ENCODE measurements at places on chromosomes 2 and 18.
A peak's percentile ranks its signal among the peaks of the same experiment; 100 is the strongest.

- DNase-seq, result no peak
These were observed 211.0 kb downstream of the KCNE4 start for GRCh38 chr2:223262946-223263345.

- DNase-seq, result no peak
These were observed 153.0 kb upstream of the ID2 start for GRCh38 chr2:8528863-8529262.

- no peak for DNase-seq
These were observed 873.8 kb downstream of the SUCLG1 start for GRCh38 chr2:83585250-83585649.

DNA sequence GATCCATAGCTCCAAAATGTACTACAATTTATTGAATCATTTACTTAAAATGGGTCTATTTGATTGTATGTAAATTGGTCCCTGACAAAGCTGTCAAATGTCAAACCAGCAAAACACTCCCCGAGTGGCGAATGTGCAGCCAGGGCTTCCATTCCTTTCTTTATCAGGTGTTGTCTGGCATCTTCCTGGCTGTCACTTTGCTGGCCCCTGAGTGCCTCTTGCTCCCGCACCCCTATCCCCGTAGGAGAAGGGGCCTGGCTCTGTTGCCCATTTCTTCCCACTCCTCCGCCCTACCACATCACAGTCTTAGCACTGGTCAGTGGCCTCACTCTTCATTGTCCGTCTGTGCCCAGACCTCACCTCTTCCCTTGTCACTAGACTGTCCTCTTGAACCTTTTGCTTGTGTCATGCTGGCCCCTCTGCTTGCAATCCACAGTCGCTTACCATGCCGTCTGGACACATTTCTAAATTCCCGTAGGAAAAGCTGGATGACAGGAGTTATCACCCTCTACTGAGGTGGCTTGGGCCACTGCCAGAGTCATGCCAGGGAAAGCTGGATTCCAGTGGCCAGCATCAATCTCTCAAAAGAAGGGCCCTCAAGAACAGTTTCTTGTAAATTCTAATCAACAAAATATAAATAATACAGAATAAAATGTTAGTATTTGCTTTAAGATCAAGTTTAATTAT, 15.4 kb downstream of the UBE2F start:
- no peak for DNase-seq

DNA sequence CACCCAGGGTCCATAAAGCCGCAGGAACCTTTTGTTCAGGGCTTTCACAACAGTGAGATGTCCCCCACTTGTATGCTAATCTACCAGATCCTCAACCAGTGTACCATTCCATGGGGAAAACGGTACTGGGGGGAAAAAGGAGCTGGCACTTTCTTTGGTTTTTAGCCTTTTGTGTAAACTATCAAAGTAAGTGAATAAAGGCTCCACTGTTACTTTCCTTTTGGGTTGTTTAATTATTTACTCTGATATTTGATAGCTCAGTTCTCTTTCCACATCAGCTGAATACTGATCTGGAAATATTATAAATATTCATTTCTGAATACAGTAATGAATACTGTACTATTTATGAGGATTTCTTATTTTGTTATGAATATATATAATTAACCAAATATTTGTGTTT, 20.3 kb downstream of the HADHA start:
- no peak for DNase-seq

- DNase-seq, result no peak
These were observed 5.0 kb upstream of the GBX2 start for GRCh38 chr2:236173036-236173728.

DNA sequence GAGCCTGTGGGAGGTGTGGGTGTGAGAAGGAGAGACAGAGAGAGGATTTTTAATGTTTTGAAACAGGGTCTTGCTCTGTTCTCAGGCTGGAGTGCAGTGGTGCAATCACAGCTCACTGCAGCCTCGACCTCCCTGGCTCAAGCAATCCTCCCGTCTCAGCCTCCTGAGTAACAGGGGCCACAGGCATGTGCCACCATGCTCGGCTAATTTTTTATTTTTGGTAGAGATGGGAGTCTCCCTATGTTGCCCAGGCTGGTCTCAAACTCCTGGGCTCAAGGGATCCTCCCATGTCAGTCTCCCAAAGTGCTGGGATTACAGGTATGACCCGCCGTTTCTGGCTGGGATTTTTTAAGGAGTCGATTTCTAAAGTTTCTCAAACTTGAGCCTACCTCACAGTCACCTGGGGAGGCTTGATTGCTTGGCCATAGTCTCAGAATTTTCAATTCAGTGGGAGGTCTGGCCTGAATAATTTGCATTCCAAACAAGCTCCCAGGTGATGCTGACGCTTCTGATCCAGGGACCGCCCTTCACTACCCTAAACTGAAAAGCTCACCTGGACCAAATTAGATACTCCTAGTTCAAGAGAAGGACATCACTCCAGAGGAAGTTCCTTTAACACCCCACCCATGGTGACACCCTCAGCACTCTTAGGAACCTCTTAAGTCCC, 70.8 kb upstream of the SLC1A4 start:
- DNase-seq, result no peak

GRCh38 chr2:203594541-203594940, 59.4 kb upstream of the RAPH1 start:
- no peak for DNase-seq

- DNase-seq, result peak; percentile 87
These were observed 47.7 kb upstream of the POMC start for GRCh38 chr2:25215948-25216679.

DNA sequence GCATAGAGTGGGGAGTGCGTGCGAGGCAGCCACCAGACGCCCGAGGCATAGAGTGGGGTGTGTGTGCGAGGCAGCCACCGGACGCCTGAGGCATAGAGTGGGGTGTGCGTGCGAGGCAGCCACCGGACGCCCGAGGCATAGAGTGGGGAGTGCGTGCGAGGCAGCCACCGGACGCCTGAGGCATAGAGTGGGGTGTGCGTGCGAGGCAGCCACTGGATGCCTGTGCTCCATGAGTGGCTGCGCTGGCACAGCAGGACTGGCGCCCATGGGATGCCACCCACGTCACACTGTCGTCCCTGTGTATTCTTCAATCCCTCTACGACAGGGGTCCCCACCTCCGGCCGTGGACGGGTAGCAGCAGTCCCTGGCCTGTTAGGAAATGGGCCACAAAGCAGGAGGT, 221.9 kb downstream of the HDAC4 start:
- DNase-seq, result no peak

- DNase-seq, result no peak
These were observed 191.9 kb upstream of the TCF4 start for GRCh38 chr18:55779691-55780585.

GRCh38 chr2:144331674-144332355, 188.1 kb downstream of the ZEB2 start:
- DNase-seq, result no peak

GRCh38 chr18:657311-658000, at the start of gene TYMS:
Gene TYMS (plus strand): TSS chr18:657653. CDS start chr18:657743, 90 bp downstream.
- peak; percentile 79 for DNase-seq

GRCh38 chr18:5894611-5895298, 567 bp downstream of the TMEM200C start:
- no peak for DNase-seq

DNA sequence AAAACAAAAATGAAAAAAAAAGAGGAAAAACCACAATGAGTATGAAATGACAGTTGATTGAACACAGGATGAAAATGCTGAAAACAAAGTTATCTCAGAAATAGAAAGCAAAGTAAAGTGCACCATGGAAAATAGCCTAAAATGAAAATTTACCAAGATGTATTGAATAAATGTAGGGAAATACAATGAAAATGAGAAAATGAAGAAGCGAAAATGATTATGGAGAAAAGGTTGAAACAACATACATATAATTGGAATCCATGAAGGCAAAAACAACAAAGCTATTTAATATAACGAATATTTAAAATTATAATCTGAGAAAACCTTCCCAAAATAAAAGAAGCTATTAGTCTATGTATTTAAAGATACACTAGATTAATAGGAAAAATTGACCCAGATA, 147.4 kb downstream of the TMEM18 start:
- no peak for DNase-seq

DNA sequence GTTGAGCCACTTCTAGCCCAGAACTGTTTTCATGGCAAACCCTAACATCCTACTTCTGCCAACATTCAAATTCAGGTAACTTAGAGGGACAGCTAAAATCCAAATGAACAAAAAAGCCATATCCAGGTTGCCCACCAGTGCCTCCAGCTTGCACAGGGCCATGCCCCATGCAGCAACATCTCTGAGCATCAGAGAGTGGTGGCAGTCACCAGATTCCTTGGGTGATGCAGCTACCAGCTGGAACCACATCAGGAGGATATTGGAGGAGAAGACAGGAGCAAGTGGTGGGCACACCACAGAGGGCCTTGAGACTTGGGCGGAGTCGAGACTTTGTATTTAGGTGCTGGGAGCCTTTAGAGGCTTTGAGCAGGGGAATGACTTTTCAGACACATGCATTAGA, 50.5 kb downstream of the SDC1 start:
- DNase-seq, result no peak

DNA sequence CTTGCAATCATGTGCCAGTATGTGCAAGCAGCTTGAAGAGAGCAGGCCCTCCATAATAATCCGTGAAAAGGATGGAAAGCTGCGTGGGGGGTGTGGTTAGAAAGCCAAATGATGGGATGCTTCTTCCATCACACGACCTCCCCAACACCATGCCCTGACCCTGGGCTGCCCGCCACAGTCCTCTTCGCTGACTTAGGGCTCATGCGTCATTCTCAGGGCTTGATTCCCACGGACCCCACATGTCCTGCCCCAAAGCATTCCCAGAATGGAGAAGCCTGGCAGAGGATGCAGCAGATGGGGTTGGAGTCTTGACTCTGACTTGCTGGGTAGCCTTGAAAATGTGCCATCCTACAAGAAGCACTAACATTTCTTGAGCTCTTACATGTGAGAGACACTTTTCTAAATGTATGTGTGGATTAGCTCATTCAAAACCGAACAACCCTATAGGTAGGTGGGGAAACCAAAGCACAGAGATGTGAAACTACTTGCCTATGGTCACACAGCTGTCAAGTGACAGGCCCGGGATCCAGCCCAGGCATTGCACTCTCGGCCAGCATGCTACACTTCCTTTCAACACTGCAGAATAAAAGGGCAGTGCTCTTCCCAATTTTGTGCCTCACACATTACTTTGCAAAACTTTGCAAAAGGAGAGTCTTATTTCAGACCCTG, 3.7 kb downstream of the TNS1 start:
- DNase-seq, result no peak

- DNase-seq, result no peak
These were observed 27.6 kb downstream of the STAT1 start for GRCh38 chr2:190986221-190986953.

- no peak for DNase-seq
These were observed 108.7 kb downstream of the ZBTB7C start for GRCh38 chr18:48300463-48300961.

DNA sequence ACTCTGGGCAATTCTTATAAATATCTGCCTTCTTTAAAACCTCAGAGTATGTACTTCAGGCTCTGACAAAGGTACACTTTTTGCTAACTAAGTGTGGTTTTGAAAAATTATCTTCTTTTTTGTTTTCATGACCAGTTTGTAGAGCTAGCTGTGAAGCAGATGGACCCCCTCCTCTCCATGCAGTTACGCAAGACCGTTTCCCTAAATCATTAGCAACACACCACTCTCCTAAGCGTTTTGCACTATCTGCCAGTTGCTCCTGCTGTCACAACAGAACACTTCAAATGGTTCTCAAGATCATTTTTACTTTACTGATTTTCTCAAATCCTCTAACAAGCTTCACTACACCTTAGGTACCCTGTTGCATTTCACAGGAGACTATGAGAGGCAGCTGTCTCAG, 53.3 kb downstream of the GULP1 start:
- DNase-seq, result no peak

GRCh38 chr2:59713577-59713976, 839.9 kb downstream of the BCL11A start:
- no peak for DNase-seq

GRCh38 chr18:58298251-58299134, 254.5 kb downstream of the NEDD4L start:
- no peak for DNase-seq

DNA sequence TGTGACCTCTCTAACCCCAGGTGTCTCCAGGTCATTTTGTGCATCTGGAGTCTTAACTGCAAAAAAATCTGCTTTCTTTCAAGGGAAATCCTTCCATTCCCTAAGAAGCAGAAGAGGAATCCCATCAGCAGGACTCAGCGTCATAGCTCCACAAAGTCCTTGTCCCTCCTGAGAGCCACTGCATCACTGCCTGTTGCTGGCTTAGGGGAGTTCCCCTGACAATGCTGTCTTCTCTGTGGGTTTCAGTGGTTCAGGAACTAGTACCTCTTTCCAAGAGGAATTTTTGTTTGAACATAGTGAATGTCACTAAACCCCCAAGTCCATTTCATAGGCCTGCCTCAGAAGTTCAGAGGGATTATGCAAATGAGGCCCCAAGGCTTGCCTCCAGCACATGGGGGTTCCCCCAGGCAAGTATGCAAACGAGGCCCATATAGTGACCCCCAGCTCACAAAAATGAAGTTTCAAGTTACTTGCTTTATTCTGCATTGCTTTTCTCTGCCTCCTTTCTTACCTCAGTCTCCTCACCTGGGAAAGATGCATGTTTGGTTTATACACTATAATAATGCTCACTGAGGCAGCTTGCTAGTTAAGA, 513.9 kb upstream of the MEX3C start:
- no peak for DNase-seq

GRCh38 chr2:46170611-46171350, 126.4 kb upstream of the EPAS1 start:
- DNase-seq, result no peak

- peak; percentile 55 for DNase-seq
These were observed 25.8 kb downstream of the BIN1 start for GRCh38 chr2:127080938-127081755.

- DNase-seq, result no peak
These were observed 546.0 kb downstream of the ZNF804A start for GRCh38 chr2:185144159-185144919.

DNA sequence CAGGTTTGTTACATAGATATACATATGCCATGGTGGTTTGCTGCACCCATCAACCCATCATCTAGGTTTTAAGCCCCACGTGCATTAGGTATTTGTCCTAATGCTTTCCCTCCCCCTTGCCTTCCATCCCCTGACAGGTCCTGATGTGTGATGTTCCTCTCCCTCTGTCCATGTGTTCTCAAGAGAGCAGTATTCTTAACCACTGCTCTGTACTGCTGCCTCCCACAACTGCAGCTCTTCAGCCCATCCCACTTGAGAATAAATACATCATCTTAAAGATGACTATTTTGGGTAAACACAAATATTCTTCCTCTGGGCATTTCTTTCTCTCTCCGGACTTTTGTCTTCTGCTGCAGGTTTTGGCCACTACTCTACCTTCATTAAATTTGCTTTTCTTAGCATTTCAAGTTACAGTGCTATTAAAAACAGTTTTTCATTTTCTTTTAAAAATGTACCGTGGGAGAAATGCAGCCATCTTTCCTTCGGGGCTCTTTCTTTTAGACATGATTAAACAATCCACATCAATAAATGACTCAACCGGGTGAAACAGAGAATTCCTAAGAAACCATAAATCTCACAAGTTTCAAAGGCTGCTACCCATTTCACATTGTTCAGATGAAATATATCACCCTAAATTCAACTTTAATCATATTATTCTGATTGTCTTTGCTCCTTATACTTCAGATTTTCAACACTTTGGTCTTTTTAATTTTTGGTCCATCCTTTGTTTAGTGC, 323.4 kb downstream of the GALNT13 start:
- DNase-seq, result no peak

Measured in stimulated activated effector memory CD8-positive, alpha-beta T cell treated with anti-CD3 and anti-CD28 coated beads, Interleukin-12 subunit alpha, Interleukin-12 subunit beta, amount 100 ng/mL, for 72 hours (primary cell).